ENCODE measurements at places on chromosomes 13 and 19.

DNA sequence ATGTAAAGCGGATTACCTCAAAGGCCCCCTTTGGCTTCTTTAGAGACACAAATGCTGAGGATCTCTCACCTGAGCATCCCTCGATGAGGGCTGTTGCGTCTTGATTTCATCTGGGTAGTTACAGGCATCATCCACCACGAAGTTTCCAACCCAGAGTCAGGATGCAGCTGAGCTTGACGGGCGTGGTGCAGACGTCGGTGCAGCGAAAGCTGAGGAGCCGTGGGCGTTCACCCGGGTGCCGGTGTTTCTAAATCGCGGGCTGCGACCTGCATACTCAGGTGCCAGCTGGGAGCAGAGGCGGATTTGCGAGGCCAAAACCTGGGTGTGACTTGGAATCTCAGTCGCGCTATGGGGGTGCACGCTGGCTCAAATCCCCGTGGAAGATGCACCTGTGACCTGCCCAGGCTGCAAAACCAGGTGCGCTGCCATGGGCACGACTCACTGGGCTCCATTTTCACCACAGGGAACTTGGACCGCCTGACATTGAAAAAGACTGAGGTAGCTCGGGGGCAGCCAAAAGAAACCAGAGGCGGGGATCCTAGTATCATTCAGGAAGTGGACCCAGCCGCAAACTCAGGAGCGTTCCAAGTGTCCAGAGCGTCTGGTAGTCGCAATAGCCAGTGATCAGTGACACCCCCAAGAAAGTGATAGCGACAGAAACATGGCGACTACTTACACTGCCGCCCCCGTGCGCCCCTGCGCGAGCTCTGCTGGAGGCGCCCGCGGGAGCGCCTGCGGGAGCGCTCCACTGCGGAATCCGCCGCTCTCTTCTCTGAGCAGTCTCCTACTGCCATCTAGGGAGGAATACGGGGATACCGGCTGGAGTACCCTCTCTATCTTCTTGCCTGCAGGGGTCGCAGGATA is 36.4 kb upstream of the IGFL4 start:
- DNase-seq = no peak

GRCh38 chr19:17334414-17335409 is at the start of gene ANO8:
Gene ANO8, minus strand, starts transcription at chr19:17334855. Its CDS starts 185 bp downstream, at chr19:17334670.
- DNase-seq = peak; percentile 95

- DNase-seq = no peak
Observed at GRCh38 chr19:49155820-49156346, 687 bp upstream of the HRC start.

GRCh38 chr13:27472941-27473340 is 22.6 kb upstream of the MTIF3 start:
- no peak for DNase-seq
